AG09309 (cell line): ENCODE measurements at places on chromosomes 3 and 15.
A peak's percentile ranks its signal among the peaks of the same experiment; 100 is the strongest.

GRCh38 chr3:184596886-184597575 lies 35.4 kb downstream of the EPHB3 start:
- no peak for DNase-seq

- no peak for DNase-seq
Observed at GRCh38 chr3:181561139-181562031, 150.3 kb upstream of the SOX2 start.

- DNase-seq, result no peak
Observed at GRCh38 chr3:46399557-46399956, 7.3 kb downstream of the CCR5AS start.

- peak; percentile 78 for DNase-seq
Observed at GRCh38 chr15:60673918-60674558, 195.1 kb upstream of the ICE2 start.

- DNase-seq, result peak; percentile 43
Observed at GRCh38 chr3:33063651-33064051, 33.3 kb downstream of the GLB1 start.

- no peak for DNase-seq
Observed at GRCh38 chr3:129014148-129014547, 13.0 kb downstream of the EFCC1 start.

GRCh38 chr3:41726891-41727290 lies 235.0 kb downstream of the ULK4 start:
- DNase-seq, result no peak

DNA sequence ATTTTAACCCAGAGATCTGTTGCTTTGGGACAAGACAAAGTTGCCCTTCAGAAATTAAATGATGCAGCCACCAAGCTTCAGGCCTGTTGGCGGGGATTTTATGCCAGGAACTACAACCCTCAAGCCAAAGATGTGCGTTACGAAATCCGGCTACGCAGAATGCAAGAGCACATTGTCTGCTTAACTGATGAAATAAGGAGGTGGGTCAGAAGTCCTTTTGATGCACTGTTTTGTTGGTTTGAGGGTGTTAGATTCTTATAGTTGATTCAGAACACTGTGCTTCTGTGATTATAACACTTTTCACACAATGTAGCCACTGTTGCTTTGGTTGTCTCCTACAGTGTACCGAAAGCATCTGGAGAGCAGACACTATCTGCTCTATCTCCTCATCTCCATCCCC lies 20.8 kb upstream of the NXPE3 start:
- DNase-seq, result no peak

DNA sequence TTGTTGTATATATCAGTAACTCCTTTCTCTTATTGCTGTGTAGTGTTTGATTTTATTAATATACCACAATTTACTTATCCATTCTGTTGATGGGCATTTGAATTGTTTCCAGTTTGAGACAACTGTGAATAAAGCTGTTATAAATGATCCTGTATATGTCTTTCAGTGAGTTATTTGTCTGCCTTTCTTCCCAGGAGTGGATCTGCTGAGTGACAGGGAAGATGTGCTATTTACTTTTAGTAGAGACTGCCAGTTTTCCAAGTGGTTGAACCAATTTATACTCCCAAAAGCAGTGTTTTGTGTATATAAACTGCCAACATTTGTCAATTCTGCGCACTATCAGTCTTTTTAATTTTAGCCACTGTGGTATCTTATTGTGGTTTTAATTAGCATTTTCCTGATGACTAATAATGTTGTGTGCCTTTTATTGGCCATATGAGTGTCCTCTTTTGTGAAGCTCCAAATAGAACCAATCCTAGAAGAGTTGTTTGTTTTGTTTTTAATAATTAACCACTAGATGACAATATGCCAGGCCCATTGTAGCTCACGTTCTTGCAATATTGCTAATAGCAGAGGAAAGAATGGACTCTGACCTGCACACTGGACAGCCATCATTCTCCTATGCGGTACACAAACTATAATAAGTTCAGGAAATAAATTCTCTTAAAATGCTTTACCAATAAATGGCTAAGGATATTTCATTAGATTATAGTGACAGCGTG lies 25.3 kb downstream of the TRANK1 start:
- DNase-seq, result no peak

DNA sequence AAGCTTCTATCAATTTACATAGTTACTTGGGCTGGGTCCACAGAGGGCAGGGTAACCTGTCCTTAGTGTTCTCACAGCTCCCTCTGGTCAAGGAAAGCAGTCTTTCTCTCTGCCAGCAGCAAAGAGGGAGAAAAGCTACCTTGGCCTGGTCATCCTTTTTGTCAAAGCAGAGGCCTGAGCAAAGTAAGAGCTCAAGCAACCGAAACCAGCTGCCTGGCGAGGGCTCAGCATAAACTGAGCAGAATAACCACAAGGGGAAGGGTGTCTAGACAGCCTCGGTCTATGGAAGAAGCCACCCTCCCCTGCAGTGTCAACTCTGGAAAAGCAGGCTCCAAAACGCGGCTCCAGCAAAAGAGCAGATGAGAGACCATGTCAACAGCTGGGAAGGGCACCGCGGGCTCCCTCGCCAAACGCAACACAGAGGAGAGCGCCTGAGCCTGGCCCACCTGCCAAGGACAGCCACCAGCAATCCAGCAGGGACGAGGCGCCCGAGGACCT lies 17.4 kb downstream of the LRIG1 start:
- no peak for DNase-seq

DNA sequence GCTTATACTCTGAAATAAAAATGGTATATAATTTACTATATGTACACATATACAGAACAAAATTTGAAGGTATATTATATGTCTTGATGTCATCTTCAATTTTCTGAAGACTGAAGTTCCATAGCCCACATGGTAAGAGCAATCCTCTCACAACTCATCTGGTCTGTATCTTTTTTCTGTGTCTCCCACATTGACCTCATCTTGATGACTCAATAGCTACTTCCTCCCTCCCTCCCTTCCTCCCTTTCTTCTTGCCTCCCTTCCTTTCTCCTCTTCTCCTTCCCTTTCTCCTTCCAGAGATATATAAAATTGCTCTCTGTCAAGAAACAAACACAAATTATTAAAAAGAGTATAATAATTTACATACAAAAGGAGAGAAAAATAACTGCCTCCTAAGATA lies 268.5 kb downstream of the SQOR start:
- no peak for DNase-seq

- no peak for DNase-seq
Observed at GRCh38 chr3:119628816-119629445, 31.2 kb downstream of the PLA1A start.

GRCh38 chr3:104873331-104873730 lies 493.4 kb upstream of the ALCAM start:
- DNase-seq, result no peak

GRCh38 chr15:85609492-85609891 lies 185.2 kb downstream of the KLHL25 start:
- DNase-seq, result no peak

- no peak for DNase-seq
Observed at GRCh38 chr3:41863024-41863423, 98.9 kb downstream of the ULK4 start.

DNA sequence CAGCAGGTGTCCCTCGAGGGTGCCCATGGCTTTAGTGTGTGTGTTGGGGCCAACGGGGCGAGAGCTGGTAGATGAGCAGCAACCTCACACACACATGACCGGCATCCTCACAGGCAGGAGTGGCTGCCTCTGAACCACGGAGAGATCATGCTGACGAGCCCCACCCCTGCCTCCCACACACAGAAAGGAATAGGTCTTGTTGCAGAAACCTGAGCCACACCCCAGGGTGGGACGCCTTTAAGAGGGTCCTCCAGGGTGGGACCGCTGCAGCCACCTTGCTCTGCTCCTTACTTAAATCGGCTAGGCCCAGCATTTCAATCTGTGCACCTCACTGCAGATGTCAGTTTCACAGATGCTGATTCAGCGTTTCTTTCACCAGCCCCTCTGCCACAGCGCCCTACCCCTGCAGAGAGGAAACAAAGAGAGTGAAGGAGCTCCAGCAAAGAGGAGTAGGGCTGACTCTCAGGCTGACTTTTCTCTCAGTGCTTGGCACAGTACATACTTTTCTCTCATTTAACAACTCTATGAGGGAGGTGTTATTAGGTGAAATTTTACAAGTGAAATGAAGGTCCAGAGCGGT lies 61.2 kb upstream of the EPHB3 start:
- no peak for DNase-seq

- DNase-seq, result peak; percentile 27
Observed at GRCh38 chr15:38354315-38354929, 99.5 kb upstream of the FAM98B start.

DNA sequence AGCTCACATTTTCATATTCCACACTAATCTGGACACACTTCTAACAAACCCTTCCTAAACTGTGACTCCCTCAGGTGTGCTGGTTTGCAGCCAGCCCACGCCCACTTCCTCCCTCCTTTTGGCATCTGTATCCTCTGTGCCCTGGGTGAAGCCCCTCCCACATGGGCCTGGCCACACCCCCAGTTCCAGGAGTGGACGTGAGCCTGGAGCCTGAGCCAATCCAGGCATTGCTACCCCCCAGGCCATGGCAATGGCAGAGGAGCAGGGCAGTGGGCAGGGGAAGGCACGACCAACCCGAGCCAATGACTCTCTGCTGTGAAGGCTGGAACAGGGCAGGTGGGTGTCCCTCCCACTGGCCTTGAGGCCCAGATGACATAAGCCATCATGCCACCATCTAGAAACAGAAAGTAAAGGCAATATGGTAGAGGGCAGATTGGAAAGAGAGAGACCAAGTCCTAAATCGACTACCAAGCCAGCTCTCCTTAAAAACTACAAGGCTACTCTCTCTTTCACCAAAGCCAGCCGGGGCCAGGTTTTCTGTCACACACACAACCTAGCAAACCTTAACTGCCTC lies 18.6 kb downstream of the FAM174B start:
- no peak for DNase-seq

DNA sequence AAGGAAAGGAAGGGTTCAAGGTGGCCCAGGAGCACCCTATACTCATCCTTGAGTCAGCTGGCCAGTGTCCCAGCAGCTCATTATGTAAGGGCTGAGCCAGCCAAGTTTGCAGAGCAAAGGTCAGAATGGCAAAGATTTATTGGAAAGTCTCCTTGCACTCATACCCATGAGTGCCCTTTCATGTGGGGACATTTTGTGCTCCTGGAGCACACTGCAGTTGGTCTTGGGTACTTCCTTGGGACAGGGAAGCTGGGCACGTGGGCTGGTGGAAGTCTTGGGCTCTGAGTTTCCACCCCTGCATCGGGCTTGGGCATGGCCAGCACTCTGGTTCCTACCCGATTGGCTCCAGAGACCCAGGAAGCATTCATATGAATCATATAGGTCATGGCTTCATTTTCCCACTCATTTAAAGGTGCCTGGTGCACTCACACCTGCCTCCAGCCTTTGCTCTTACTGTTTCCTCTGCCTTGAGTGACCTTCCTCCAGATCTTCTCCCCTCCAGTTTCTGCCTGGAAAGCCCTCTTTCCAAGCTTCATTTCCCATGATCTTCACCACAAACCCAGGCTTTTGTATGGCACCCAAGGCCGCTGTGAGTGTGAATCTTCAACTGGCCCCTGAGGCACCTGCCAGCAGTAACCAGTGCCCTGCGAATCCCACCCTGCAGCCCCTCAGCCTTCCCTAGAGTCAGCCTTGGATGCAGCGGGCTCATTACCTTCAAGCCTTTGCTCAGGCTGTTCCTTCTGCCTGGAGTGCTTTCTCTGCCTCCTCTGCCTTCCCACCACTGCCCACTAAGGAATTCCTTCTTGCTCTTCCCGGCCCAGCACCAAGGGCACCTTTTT lies 10.5 kb upstream of the PRKCD start:
- DNase-seq, result no peak

- DNase-seq, result no peak
Observed at GRCh38 chr3:124383051-124383450, 347.2 kb upstream of the UMPS start.

- DNase-seq, result no peak
Observed at GRCh38 chr3:69378112-69378802, 7.6 kb downstream of the FRMD4B start.
